ENCODE measurements at places on chromosomes 4 and X.

- DNase-seq, result no peak
These were observed 95.1 kb downstream of the IL15 start for GRCh38 chr4:141731481-141731880.

GRCh38 chr4:11650801-11651596, 222.3 kb upstream of the HS3ST1 start:
- no peak for DNase-seq

DNA sequence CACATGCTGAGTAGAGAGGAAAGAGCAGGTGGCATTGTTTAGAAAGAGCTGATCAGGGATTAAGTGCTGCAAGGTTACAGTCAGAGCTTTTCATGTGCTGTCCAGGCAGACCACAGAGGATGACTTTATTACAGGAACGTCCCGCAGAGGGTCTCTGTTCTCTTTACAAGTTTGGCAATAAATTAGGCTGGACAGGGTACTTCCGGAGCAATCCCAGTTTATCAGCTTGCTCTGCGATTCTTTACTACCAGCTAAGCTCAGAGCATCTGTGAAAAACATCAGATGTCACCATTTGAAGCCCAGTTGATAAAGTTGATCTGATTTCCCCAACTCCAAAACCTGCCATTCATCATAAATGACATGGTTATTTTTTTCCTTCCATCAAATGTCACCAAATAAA, 633.1 kb downstream of the NLGN4X start:
- DNase-seq, result no peak

DNA sequence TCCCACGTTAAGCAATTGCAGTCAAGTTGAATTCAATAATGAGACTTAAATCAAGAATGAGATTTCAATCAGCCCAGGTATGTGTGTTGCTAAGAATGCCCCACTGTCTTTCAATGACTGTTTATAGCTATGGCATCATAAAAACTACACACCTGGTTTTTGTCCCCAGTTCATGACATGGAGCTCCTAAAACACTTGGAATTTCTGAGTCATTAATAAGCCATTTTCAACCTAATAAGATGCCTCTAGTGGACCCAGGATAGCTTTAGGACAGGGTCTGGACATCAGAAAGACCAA, 72.7 kb upstream of the STS start:
- no peak for DNase-seq

- DNase-seq, result no peak
These were observed 393.0 kb upstream of the GNPDA2 start for GRCh38 chr4:45119376-45119775.

GRCh38 chr4:41268721-41269517, 12.2 kb downstream of the UCHL1 start:
- DNase-seq, result no peak

GRCh38 chrX:133781174-133781573, 204.2 kb downstream of the GPC3 start:
- DNase-seq, result no peak

DNA sequence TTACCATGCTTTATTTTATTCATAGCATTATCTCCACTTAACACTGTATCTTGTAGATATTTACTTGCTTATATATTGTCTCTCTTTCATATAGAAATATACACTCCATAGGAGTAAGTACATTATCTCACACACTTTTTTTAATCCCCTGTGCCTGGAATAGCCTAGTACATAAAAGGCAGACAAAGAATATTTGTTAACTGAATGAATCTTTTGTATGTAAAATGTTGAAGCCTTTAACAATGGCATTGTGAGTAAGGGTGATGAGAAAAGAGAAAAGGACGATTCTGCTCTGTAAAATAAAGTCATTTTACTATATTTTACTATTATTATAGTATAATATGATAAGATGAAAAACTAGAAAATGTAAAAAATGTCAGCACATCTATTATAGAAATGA, 97.7 kb upstream of the PDHA2 start:
- DNase-seq, result no peak

GRCh38 chr4:175951794-175952193, 113.8 kb upstream of the WDR17 start:
- DNase-seq, result no peak

- DNase-seq, result no peak
These were observed 78.0 kb downstream of the MSN start for GRCh38 chrX:65745427-65745826.

GRCh38 chr4:177263818-177264217, 45.9 kb upstream of the NEIL3 start:
- DNase-seq, result no peak

- DNase-seq, result no peak
These were observed 33.8 kb upstream of the LRBA start for GRCh38 chr4:151048913-151049312.

DNA sequence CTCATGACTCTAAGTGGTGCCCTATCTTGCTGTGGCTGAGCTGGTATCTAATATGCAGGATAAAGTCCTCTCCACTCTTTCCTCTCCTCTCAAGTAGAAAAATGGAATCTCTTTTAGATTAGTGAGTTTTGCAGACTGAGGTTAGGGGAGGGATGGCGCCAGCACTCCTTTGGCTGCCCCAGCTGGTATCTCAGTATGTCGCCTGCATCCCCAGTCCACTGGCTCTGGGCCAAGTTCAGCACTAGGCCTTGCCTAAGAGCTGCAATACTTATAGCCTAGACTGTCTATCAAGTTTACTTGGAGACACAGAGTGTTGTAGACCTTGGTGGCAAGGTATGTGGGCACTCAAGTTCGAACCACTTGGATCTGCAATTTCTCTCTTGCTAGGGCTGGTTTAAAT, 351.3 kb downstream of the NAP1L3 start:
- no peak for DNase-seq

GRCh38 chrX:73758250-73758649, 195.3 kb downstream of the CHIC1 start:
- DNase-seq, result no peak

DNA sequence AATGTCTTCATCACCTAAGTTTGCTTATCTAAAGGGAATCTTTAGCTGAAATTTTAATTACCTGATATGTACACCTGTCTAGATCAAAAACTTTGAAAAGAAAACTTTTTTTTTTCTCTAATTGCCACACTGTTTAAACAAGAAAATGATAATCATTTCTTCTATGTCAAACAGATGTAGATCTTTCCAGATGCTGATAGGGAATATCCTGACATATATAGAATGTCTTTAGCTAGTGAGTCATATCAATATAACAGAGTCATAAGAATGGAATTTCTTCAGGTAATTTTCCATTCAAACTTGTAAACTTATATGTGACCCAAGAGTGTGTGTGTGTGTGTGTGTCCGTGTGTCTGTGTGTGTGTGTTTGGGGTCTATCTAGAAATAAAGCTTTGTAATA, 271.9 kb downstream of the GPM6A start:
- no peak for DNase-seq

DNA sequence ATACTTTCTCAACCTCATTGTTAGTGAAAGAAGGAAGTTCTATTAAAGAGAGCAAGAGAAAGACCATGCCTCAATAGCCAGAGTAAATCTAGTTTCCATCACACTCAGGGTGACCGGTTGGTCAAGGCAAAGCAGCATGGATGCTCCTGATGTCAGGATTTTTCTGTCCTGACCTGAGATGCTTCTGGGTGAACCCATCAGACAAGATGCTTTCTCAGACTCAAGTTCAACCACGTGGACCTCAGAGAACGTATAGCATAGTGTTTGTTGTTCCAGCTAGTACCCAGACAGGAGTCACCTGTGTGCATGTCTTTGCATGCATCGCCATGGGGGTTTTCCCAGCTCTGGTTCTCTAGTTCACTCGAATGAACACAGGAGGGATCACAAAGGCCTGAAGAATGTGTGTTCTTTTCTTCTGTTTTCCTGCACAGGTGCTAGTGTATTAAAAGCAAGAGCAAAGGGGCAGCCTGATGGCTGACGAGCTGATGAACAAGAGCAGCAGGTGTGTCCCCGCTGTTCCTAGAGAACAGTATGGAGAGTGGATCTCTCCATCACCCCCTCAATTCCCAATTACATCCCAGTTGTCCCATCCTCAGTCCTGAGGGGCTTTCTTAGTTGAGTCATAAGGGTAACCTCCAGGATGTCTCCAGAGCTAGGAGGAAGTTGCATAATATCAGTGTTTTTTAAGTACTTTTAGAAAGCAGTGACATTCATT, 110.5 kb upstream of the ENPP6 start:
- no peak for DNase-seq

GRCh38 chr4:7998447-7998846, 58.8 kb upstream of the AFAP1 start:
- DNase-seq, result no peak

GRCh38 chr4:154344686-154345085, 146.9 kb downstream of the DCHS2 start:
- no peak for DNase-seq
